ENCODE measurements at places on chromosomes 2 and 18.

- DNase-seq, result no peak
Observed at GRCh38 chr2:180607514-180608049, 372.8 kb upstream of the UBE2E3 start.

DNA sequence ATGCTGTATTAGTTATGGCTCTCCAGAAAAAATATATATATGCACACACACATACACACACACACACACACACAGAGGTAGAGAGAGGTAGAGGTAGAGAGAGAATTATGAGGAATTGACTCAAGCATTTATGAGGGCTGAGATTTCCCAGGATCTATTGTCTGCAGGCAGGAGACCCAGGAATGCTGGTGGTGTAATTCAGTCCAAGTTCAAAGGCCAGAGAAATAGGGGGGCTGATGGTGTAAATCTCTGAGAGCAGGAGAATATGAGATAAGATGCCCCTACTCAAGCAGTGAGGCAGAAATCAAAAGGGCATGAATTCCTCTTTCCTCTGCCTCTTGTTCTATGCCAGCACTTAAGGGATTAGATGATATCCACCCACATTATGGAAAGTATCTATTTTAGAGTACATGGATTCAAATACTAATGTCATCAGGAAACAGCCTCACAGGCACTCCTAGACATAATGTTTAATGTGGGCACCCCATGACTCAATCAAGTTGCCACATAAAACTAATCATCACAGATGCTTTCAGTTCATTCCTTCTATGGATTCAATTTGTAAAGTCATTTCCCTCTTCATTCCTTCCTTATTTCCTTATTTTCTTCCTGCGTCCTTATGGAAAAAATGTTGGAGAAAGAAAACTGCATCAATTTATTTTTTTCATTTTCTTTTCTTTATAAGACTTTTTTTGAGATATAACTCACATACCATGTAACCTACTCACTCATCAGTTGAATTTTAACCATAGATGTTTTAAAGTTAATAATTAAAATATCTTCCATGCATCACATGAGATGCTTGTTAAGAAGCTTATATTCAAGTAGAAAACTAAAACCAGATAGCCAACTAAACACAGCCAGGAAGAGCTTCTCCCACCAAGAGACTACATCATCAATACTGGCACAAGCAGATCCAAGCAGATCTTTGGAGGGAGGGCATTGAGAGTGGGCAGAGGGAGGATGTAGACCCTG is 406.2 kb downstream of the MBD2 start:
- no peak for DNase-seq

DNA sequence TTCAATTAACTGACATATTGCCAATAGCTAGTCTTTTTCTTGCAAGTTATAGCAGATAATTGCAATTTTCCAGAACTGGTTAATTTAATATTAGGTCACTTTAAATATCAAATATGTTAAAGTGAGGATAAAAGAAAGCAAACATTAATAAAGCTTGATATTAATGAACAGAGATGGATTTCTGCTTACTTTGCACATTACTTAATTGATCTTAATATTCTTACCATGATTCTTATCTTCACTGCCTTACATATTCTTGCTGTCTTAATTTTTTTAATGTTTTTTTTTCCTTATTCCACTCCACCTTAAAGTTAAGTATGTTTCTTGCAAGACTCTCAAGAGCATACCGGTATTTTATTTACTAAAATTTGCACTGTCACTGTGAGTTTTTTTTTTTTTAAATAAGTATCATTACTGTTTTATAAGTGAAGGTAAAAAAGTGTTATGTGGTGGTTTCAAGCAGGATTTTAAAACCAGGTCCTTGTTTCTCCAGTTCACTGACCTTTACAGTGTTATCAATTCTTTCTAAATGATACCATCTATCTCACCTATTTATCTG is 33.9 kb downstream of the PPP3R1 start:
- no peak for DNase-seq

GRCh38 chr18:61544178-61544577 is 210.9 kb downstream of the CDH20 start:
- no peak for DNase-seq

GRCh38 chr2:2704428-2705090 is 373.5 kb upstream of the MYT1L start:
- DNase-seq, result no peak

DNA sequence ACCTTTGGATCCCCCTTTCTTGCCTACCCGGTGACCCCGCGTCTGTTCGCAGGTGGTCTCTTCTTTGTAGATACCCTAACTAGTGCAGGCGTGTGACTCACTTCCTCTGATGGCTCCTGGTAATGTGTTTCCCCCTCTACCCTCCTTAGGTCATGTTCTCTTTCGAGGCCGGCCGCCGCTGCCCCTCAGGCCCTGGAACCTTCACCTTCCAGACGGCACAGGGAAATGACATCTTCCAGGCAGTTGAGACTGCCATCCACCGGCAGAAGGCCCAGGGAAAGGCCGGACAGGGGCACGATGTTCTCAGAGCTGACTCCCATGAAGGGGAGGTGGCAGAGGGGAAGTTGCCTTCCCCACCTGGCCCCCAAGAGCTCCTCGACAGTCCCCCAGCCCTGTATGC is 1.6 kb downstream of the DOK1 start:
- DNase-seq, result no peak

DNA sequence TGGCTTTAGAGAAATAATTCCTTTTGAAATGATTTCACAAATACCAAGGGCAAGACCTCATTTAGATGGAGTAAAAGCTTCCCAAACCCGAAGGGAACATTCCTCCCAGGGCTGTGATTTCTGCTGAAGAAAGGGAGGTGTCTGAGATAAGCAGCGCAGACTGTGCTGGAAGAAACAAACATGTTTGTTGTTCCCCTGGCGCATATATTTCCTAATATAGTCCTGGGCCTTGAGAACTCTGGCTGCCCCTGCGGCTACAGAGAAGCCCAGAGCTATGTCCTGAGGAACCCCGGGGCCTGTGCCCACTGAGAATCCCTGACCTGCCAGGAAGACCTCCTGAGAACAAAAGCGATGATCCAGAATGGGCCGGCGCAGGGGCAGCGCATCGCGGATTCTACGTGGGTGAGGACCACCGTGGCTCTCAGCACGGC is 372.6 kb upstream of the NT5C1B start:
- DNase-seq, result no peak

- DNase-seq, result no peak
Observed at GRCh38 chr2:138084206-138084605, 119.9 kb downstream of the HNMT start.

DNA sequence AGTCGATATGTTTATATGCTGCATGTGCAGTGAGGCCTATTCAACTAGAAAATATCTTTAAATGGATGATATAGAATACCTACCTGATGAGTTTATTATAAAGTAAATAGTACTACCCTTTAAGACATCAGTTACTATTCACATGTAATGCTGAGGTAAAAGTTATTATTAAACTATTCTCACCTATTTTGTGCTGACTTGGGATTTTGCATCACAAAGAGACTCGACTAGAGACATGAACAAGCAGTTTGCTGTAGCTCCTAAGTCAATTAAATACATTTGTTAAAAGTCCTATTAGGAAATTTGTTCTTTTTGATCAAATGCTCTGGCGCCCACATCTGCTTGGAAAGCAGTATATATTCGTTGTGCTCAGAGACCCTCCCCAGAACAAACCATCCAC is 164.1 kb downstream of the CCDC85A start:
- DNase-seq, result no peak

DNA sequence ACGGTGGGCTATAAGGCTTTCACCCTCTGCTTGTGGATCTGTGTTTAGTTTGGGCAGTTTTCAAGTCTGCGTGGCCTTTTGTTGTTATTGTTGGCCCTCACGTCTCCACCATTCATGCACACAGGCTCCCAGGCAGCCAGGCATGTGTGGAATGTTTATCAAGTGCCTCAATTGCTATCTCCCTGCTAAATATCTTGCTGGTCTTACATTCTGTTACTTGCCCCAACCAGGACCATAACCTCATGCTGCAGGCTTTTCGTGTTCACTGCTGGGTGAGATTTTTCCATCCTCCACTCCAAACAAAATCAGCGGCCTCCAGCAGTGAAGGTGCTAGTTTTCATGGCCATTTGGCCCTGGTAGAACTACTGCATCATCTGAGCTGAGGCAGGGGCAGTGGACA is 63.0 kb upstream of the DSC1 start:
- no peak for DNase-seq

DNA sequence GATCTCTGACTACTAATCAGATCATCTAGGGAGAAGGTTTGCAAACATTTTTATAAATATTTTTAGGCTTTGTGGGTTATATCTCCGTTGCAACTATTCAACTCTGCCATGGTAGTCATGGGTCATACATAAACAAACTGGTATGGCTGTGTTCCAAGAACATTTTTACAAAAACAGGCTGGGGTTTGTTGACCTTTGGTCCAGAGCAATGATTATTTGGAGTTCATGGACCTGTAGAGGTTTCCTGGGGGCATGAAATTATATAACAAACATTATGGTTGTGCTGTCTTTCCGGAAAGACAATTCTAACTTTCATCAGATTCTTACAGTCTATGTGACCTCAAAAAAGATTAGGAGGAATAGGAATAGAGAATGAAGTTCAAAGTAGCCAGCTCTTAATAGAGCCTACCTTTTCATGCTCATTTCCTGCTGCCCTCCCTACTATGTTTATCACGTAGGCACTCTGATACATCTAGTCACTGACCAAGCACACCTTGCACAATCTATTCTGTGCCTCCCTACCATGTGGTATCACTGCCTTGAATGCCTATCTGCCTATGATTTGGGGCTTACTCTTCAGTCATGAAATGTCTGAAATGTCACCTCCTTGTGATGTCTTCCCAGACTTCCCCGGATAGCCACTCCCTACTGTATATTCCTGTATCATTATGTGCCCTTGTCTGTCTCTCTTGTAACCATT is 102.4 kb upstream of the SCN1A start:
- no peak for DNase-seq

DNA sequence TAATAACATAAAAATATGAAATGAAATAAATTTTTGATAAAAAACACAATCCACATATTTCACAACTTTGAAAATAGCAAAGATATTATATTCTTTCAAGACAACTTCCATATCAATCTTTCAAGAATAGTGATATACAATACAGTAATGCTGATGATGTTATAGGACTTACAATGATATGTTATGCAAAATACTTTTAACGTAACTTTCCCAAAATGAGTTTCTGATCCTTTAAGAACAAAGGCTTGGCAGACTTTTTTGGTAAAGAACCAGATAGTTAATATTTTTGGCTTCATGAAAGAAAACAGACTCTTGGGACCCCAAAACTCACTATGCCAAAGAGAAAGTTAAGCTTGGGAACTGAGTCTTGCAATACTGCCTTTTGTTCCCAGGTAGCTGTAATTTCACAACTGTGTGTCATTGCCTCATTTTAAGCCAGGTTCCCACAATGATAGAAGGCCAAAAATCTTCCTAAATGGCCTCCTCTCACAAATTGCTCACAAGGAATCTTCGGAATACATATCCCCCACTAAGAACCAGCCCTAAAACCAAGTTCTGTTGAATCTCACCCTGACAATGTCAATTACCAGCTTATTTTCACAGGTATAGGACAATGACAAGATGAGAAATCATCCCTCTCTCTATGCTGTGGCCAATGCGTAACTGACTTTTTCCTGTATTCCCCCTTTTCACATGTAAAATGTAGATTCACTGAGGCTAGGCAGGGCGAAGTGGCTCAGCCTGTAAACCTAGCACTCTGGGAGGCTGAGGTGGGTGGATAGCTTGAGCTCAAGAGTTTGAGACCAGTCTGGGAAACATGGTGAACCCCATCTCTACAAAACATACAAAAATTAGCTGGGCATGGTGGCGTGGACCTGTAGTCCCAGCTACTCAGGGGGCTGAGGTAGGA is 54.8 kb upstream of the STRN start:
- DNase-seq, result no peak

GRCh38 chr2:180385601-180386201 is 378.6 kb upstream of the CWC22 start:
- no peak for DNase-seq

- DNase-seq, result no peak
Observed at GRCh38 chr2:227719641-227720040, 1.8 kb upstream of the SLC19A3 start.

DNA sequence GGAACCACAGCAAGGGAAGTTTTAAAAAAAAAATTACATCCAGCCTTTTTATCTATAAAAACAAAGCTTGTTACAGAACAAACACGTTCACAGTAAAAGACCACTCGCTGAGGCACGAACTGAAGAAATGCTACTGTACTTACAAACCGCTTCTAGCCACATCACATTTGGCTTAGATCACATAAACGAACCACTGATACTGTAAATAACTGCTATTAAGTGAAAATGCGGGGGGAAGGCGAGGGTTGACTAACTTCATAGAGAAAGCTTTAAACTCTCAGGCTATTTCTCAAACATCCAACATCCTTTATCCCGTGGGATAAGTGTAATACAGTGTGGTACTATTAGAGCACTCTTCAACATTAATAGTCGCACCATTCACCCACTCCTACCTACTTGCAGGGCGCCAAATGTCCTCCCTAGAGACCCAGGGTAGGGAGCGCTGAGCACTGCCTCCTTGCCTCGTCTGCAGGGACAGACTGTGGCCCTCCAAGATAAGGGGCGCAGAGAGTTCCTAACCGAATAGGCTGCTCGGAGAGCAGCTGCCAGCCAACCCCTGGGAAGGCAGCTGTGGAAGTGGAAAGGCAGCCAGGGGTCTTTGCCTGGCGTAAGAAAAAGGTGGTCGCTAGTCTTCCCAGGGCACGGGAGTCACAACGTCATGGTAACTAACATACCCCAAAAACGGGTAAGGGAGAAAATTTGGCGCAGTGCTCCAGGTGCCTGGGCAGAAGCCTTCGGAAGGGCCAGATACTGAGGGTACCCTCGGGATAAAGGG is 854 bp downstream of the GPR155 start:
- no peak for DNase-seq

DNA sequence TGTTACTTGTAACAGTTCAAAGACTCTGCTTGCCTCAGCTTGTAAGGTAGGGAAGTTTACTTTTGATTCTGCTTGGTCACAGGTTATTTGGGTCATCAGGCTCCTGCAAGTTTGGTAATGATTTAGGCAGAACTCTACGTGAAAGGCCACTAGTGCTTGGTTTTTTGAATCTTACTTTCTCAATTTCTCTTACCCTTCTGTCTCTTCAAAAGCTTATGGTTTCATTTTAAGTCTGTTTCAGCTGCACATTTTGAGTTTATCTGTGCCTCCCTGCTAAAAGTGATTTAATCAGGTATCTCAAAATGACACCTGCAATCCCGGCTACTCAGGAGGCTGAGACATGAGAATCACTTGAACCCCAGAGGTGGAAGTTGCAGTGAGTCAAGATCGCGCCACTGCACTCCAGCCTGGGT is 26.3 kb upstream of the MOCOS start:
- no peak for DNase-seq

DNA sequence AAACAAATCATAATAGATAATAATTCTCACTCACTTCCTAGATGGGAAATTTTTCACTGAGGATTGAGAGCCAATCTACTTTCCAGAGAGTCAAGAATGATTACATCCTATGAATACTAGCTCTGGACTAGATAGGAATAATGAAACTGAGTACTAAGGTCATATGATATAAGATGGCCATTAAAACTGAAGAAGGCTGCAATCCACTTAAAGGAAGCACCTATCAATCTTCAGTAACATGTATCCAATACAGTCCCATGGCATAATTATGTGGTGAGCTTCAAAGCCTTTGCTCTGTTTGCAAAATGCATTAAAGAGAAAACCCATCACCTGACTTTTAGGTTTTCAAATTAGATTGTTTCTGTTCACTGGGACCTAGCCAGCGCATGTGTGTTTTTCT is 398.0 kb upstream of the MEIS1 start:
- DNase-seq, result no peak
